ENCODE measurements at places on chromosomes 6 and 20.

GRCh38 chr6:47545223-47545622, 67.6 kb downstream of the CD2AP start:
- no peak for DNase-seq

DNA sequence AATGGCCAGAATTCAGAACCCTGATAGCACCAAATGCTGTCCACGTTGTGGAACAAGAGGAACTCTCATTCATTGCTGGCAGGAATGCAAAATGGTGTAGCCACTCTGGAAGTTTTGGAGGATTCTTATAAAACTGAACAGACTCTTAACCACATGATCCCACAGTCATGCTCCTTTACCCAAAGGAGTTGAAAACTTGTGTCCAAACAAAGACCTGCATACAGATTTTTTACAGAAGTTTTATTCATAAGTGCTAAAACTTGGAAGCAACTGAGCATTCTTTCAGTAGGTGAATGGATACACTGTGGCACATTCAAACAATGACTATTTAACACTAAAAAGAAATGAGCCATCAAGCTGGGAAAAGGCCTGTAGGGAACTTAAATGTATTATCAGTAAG, 32.5 kb downstream of the PREP start:
- no peak for DNase-seq

- peak; percentile 40 for DNase-seq
Observed at GRCh38 chr6:32796848-32797776, 19.7 kb downstream of the HLA-DOB start.

DNA sequence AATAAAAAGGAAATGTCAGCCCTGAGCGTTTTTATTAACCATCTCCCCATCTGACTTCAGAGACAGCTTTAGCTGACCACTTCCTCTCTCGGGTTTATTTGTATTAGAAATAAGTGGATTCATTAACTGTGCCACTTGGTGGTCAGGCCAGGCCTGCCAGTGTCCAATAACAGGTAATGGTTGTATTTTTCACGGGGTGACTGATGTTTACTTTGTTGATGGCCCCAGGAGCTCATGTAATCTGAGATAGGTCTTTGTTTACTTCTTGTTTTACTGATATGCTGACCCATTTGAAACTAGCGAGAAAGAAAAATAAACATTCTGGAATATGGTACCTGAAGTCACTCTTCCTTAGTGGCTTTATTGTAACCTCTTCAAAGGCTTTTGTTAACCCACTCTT, 504.3 kb upstream of the SLC35B3 start:
- DNase-seq: no peak

Data from forelimb muscle (tissue), 1 donor.